ENCODE measurements at places on chromosomes 3 and 15.

- no peak for DNase-seq
Observed at GRCh38 chr15:100261302-100262240, 80.2 kb downstream of the ADAMTS17 start.

DNA sequence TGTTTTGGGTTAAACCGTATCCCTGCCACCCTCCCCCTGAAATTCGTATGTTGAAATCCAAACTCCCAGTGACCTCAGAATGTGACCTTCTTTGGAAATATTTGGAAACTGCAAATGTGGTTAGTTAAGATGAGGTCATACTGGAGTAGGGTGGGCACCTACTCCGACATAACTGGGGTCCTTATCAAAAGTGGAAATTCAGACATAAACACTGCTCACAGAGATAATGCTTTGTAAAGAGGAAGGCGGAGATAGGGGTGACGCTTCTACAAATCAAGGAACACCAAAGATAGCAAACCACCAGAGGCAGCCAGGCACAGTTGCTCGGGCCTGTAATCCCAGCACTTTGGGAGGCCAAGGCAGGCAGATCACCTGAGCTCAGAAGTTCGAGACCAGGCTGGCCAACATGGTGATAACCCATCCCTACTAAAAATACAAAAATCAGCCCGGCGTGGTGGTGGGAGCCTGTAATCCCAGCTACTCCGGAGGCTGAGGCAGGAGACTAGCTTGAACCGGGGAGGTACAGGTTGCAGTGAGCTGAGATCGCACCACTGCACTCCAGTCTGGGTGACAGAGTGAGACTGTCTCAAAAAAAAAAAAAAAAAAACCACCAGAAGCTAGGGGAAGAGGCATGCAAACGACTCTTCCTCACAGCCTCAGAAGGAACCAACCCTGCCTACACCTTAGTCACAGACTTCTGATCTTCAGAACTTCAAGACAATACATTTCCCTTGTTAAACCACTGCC lies 51.1 kb upstream of the CHD2 start:
- DNase-seq = peak; percentile 85

- no peak for DNase-seq
Observed at GRCh38 chr15:94621736-94622135, 390.4 kb downstream of the MCTP2 start.

GRCh38 chr3:183699238-183699947 lies 1.8 kb downstream of the YEATS2 start:
- DNase-seq = no peak

DNA sequence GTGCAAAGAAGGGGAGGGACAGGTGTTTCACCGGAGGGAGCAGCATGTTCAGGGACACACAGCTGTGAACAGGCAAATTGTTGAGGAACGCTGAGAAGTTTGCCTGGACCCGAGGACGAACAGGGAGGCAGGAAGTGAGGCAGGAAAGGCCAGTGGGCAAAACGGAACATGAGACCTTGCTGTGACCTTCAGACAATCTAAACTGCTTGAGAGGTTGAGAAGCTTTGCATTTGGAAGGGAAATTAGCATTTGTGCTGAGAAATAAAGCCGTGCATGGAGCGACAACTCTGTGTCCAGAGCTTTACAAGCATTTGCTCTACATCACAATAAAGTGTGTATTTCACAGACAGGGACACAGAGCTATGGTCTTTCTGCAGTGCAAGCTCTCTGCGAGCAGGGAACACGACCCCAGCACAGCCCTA lies 47.9 kb downstream of the CDC25A start:
- DNase-seq = no peak

- DNase-seq = peak; percentile 90
Observed at GRCh38 chr15:67065531-67066005, at the start of gene SMAD3. TSS of gene SMAD3 (plus strand) at chr15:67065602. CDS start at chr15:67066155, 553 bp downstream.

- DNase-seq = no peak
Observed at GRCh38 chr3:69231929-69232440, 109.6 kb upstream of the LMOD3 start.

GRCh38 chr15:95972041-95972553 lies 358.4 kb upstream of the NR2F2 start:
- DNase-seq = peak; percentile 77

DNA sequence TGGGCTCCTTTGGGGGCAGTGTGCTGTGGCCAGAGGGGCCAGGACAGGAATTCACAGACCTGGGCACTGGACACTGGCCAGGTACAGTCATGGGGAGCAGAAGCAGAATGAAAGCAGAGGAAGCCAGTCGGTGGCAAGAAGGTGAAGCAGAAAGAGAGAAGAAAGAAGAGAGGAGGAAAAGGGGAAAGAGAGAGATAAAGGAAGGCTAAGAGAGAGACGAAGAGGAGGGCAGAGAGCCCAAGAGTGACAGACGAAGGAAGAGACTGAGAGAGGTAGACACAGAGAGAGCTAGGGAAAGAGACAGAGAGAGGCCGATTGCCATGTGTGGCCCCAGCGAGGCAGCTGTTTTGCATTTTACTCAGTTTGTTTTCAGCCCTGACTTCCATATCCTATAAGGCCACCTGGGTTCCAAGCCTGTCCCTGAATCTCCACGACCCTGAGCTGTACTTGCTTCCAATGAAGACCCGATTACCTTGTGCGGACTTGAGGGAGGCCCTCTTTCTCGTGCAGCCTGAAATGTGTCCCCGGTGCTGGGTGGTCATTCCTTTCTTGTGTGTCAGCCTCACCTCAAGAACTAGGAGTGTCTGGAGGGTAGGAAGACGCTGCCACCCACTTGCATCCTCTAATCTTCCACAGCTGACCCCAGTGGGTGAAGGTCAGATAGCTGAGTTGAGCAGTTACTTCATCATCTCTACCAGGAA lies 73.9 kb downstream of the LSM3 start:
- DNase-seq = no peak

GRCh38 chr3:155661760-155662159 lies 83.1 kb downstream of the PLCH1 start:
- no peak for DNase-seq

DNA sequence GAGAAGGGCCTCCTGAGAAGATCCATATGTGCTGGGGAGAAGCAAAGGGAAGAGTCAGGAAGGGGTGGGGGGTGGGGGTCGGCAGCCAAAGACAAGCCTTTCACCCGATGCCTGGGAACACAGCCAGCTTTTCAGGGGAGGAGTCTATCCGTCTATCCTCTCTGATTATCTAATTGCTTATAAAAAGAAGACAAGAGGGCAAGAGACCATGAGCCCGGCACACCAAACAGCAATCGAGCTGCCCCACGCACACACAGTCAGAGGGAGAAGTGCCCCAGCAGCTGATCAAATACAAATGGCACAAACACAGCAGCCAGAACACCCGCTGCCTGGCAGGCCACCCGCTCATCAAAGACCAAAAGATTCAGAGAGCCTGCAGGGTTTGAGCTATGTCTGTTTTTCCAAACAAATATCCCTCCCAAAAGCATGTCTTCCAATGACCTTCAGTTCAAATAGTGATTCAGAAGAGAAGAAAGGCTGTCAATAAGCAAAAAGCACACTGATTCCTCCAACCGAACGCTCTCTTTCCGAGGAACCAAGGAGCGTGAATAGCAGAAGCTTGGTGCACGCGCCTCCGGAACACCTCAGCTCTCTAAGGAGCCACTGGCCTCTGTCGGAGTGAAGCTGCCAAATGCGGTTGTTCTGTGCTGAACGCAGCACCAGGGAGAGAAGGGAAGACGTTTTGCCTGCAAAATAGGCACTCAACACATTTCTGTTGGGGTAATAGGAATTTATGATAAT lies 419.2 kb downstream of the OCA2 start:
- DNase-seq = peak; percentile 45

- DNase-seq = no peak
Observed at GRCh38 chr15:58585693-58586443, 154.1 kb downstream of the LIPC start.

DNA sequence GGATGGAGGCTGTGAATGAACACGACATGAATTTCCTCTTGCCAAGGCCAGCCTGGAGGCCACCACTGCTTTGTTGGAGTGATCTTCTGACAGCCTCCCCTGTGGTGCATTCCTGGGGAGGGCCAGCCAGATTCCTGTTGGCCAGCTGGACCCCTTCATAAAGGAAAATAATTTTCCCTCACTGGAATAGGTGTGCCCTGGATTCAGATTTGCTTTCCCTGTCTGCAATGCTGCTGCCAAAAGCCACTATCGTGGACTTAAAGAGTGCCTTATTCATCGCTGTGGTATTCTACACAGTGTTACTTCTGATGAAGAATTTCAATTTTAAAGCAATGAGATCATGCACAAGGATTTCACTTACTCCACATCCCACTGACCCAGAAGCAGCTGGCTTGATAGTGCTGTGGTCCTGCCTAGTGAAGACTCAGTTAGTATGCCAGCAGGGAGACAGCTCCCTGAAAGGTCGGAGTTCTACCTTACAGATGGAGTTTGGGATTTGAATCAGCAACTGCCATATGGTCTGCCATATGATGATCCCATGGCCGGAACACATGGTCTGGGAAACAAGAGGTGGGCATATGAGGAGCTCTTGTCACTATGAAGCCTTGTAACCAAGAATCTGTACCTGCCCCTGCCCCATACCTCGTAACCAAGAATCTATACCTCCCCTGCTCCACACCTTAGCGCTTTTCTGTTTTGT lies 145.2 kb downstream of the KLF13 start:
- DNase-seq = peak; percentile 80

DNA sequence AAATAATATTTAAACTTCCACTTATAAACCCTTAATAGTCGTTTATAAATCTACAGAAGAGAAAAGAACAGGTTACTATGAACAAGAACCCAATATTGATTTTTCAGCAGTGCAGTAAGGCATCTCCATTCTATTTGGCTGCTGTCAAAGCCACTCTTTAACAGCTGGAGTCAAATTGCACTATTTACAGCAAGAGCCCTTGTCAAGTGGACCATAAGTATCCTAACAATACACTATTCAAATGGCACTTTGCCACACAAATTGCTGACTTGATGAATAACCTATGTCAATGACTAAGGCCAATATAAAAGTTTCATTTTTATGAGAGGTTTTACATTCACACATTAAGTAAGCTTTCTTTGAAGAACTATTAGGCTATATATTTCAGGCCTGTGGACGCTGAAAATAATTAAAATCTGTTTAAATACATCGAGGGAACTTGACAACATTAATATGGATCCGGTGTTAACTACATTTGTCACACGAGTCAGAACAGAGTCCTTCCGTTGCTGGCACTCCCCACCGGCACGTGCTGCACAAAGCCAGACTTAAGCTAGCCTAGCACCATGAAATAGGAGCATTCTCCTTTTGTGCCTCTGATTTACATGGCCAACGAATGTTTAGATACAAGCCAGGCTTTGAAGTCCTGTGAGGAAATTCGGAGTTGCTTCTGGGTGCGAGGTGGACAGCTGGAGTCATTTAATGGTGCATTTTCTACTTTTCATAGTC lies 100.5 kb downstream of the WDR72 start:
- no peak for DNase-seq

DNA sequence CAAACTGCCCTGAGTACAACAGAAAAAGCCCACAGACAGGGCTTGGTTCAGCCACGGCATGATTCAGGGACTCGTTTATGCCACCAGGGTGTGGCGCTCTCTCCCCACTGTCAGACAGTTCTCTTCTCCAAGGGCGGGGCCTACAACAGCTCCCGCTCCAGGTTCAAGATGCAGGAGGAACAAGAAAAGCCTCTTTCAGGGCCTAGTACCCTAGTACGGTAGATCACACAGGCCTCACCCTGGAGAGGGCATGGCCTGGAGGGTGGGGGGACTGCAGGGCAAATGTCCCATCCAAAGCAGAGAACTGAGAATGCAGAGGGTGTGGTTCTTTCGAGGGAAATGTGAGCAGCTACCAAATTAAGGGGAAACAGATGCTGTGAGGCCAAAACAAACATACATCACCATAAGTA lies 12.0 kb downstream of the MESD start:
- DNase-seq = no peak

GRCh38 chr3:69451594-69451993 lies 65.7 kb upstream of the FRMD4B start:
- no peak for DNase-seq

- peak; percentile 89 for DNase-seq
Observed at GRCh38 chr3:120448756-120449155, 2.0 kb downstream of the FSTL1 start.

- DNase-seq = no peak
Observed at GRCh38 chr3:172410702-172411477, 37.4 kb downstream of the GHSR start.

- DNase-seq = peak; percentile 86
Observed at GRCh38 chr3:126782536-126782935, 78.5 kb downstream of the CHCHD6 start.

GRCh38 chr15:66805202-66805885 lies 103.3 kb downstream of the SMAD6 start:
- no peak for DNase-seq

GRCh38 chr3:127672429-127673190 lies at the start of gene ABTB1:
TSS of gene ABTB1 (plus strand) at chr3:127672952. CDS start at chr3:127673026, 74 bp downstream.
- DNase-seq = peak; percentile 56

- no peak for DNase-seq
Observed at GRCh38 chr3:58175437-58176184, 35.2 kb downstream of the DNASE1L3 start.

DNA sequence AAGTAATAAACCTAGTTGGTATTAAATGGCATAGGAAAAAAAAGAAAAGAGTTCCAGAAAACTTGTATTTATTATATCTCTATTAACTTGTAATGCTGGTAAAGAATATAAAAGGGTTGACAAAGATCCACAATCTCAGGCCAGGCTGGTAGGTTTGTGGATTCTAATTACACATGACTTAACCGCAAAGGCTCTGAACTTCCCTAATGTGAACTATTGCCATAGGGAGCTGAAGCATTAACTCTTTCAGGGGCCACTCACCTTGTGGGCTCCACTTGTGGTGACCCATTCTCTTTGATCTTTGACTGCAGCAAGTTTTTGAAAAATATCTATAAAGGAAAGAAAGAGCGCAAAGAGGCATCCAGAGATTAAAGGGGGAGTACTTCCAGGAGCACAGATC lies 58.5 kb downstream of the NEK10 start:
- no peak for DNase-seq

- DNase-seq = no peak
Observed at GRCh38 chr3:118973050-118973449, 61.6 kb downstream of the IGSF11 start.

DNA sequence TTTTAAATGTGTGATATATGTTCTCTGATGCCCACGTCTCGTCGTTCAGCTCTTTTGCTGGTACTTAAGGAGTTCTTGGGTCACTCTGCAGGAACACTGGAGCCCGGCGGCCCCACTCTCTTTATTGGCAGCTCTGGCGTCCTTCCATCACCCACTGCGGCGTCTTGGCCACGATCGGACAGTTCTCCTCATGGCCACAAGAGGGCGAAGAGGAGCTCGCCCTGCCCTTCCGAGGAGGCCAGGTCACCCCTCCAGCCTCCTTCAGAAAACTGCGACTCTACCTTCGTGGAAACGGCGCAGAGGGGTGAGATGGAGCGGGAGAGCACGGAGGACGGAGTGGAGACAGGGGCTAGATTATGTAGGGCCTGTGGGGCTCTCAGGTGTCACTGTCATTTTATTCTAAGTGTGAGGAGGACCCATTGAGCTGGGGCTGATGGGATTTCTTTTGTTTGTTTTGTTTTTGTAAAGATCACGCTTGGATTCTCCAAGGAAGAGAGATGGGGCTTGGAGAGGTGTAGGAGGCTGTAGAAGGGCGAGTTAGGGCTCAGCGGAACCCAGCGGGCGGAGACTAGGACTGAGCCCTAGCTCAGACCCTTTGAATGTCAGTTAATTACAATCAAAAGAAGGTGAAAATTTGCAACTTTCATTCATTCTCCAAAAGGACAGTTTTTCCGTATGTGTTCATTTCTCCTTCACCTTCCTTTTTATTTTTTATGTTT lies 28.0 kb upstream of the GABRA5 start:
- no peak for DNase-seq

All from fibroblast of skin of left quadriceps (primary cell).